ENCODE measurements at places on chromosomes 7 and 10.

GRCh38 chr7:81462672-81463071 lies 307.2 kb downstream of the HGF start:
- no peak for DNase-seq

DNA sequence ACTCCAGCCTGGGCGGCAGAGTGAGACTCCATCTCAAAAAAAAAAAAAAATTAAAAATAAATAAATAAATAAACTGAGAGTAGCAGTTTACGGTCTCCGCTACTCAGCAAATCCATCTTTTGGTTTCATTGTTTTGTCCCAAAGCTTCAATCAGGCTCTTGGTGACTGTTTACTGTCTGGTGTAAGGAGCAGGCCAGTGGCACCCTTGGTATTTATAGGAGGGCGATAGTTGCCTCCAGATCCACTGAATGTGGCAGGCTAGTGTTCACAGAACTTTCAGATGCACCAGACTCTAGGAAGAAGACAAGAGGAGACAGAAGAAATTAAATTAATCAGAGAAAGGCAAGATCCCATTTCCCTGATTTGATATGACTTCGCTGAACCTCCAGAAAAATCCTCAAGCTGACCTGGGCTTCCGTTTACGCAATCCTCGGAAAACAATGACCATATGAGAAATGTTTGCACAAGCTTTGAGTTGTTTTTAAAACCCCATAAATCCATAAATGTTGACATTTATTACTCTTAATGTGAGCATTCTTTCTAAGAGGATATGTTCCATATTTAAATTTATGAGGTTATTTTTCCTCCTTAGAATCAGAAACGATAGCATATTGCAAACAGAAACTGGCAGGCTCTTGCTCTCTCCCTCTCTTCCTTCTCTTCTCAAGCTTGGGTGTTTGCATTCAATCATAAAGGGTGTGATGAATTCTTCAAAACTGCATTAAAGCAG lies 7.1 kb upstream of the MUC3A start:
- no peak for DNase-seq

GRCh38 chr10:5968037-5968680 lies 9.2 kb downstream of the IL15RA start:
- DNase-seq = no peak

DNA sequence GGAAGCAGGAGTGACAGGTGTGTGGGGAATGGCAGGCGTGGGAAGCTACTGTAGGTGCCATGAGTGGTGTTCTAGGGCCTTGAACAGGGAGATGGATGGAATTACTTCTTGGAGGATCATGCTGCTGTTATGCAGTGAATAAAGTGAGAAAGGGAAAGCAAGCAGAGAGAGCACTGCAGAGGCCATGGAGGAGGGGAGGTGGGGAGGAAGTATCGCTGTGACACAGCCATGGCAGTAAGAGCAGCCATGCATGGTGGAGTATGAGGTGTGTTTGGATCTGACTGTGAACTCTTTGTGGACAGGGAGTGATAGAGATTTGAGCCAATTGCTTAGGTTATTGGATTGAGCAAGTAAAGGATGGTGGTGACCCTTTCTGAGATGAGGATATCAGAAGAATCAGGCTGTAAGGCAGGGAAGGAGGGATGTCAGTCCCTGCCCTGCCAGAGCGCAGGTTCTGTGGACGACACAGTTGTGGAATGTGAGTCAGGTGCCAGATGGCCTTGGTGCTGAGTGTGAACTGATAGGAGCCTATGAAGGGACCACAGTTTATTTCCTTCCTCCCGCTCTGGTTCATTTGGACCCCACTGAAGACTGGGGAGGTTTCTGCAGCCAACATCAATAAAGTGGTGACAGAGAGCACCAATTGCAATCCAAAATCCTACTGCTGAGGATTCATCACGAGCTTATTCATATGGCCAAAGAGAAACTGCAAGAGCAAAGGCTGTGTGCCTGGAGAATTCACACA lies 105.5 kb upstream of the TMEM72 start:
- no peak for DNase-seq

GRCh38 chr7:151763420-151763984 lies 113.4 kb downstream of the PRKAG2 start:
- no peak for DNase-seq

DNA sequence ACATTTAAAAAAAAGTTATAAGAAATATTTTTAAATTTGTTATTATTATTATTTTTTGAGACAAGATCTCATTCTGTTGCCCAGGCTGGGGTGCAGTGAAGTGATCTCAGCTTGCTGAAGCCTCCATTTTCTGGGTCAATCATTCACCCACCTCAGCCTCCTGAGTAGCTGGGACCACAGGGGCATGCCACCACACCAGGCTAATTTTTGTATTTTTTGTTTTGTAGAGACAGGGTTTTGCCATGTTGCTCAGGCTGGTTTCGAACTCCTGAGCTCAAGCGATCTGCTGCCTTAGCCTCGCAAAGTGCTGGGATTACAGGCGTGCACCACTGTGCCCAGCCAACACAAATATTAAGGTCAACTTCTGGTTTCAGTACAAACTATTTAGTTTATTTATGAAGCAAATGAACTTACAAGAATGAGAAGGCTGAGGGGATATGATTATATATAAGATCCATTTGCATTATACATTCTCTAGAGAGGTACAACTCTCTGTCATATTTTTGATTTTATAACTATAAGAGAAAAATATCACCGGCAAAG lies 45.9 kb upstream of the FAM133B start:
- DNase-seq = no peak

GRCh38 chr7:37420946-37421695 lies 27.5 kb downstream of the ELMO1 start:
- DNase-seq = no peak

DNA sequence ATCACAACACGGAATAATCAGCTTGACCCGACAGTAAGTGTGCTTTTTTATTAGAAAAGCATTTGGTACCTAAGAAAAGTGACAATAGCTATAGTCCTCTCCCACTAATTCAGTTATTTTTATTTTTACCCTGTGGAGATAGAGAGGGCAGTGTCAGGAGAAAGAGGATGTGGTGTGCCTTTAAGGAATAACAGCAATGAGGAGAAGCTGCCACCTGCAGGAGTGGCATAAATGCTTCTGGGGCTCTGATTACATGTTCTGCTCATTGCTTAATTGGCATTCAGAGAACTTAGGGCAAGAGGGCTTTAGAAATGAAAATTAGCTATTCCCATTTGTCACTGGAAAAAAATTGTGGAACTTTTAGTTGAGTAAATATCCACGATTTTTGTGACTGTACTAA lies 60.1 kb downstream of the DENND11 start:
- no peak for DNase-seq

DNA sequence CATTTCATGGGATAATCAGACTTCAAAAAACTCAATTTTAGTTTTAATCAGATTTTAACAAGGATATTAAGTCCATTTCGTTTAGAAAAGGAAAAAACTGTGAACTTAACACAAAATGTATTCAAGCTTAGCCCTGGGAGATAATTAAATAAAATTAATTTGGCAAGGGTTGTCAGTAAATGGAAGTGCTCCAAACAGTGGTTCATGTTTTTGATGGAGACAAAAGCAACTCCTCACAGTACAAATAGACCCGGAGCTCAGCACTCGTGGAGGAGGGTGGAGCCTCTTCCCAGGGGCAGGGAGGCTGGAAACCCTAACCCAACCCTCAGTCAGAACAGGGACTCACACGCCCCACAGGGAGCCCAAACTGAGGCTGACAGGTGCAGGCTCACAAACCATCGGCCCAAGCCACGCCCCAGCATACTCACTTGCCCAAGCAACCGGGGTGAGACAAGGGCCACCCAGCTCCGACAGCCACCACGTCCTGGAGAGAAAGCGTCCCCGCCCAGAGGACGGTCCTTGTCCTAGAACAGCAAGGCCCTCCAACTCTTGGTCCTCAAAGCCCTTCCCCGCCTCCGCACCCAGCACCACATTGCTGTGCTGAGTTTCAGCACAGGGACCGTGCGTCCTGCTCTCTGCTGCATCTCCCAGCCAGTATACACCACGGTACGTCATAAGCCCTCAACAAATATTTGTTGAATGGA lies 39.8 kb downstream of the MAD1L1 start:
- DNase-seq = no peak

DNA sequence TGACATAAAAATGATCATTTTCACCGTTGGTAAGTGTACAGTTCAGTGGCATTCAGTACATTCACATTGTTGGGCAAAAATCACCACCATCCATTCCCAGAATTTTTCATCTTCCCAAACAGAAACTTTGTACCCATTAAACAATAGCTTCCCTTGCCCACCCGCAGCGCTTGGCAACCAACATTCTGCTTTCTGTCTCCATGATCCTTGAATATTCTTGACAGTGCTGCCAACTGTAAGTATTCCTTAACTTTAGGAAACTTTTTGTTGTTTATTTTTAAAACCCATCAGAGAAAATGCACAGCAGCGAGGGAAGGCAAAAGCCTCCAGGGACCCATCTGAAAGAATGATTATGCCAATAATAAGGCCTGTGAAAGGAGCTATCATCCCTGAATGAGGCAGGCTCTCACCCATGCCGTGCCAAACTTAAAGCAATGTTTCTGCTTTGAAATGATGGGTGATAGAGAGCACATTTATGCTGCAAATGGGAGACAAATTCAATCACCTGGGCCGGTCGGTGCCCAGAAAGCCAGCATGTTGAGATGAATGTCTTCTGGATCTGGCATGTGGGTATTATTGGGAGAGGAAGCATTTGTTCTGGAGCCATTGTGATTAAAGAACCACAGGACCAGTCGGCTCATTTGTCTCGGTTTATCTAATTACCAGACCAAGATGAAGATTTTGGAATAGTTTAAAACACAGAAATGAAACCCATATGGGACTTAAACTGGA lies 202.1 kb upstream of the NPVF start:
- DNase-seq = no peak

DNA sequence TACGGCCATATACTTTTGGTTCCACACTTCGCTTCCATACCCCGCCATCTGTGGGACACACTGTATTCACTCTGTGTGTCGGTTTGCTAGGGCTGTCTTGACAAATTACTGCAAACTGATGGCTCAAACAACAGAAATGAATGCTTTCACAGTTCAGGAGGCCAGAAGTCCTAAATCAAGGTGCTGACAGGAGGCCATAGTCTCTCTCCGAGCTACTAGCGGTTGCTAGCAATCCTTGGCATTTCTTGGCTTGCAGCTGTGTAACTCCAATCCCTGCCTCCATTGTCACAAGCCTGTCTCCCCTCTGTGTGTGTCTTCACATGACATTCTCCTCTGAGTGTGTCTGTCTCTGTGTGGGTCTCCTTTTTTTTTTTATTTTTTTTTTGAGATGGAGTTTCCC lies 28.9 kb upstream of the BMPR1A start:
- no peak for DNase-seq

GRCh38 chr7:96910486-96910885 lies 94.9 kb upstream of the DLX6 start:
- DNase-seq = no peak

- DNase-seq = peak; percentile 4
These were observed 991 bp downstream of the ZNF239 start for GRCh38 chr10:43573250-43574000.

GRCh38 chr10:4579844-4580243 lies 246.2 kb upstream of the AKR1E2 start:
- no peak for DNase-seq

- no peak for DNase-seq
These were observed 113.3 kb upstream of the AFAP1L2 start for GRCh38 chr10:114517368-114518250.

DNA sequence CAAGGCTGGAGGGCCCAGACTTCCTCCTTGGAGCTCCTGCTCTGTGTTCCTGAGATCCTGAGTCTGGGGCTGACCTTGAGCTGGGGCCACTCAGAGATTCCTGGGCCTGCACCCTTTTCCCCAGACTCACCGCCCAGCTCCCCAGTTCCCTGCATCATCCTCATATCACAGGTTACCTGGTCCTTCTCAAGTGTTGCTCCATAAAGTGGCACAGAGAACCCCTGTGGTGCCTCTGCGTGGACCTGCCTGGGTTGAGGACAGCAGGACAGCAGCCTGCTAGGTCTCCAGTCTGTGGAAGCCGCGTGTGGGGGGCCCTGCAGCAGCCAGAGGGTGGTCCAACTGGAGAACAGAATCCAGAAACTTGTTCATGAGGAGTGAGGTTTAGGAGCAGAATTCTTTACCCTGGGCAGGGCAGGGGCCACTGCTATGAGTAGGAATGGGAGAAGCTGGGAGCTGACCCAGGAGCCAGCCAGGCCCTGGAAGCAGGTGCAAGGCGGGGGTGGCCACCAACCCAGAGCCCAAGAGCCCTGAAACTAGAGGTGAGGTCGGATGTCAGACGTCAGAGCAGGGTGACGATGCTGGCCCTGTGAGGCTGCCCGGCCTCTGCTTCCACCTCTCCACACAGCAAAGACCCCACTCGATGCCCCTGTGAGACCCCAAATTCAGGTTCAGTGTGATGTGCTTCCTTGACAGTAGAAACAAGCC lies 299.4 kb downstream of the TCERG1L start:
- no peak for DNase-seq
